ENCODE measurements at places on chromosomes 5 and 9.

DNA sequence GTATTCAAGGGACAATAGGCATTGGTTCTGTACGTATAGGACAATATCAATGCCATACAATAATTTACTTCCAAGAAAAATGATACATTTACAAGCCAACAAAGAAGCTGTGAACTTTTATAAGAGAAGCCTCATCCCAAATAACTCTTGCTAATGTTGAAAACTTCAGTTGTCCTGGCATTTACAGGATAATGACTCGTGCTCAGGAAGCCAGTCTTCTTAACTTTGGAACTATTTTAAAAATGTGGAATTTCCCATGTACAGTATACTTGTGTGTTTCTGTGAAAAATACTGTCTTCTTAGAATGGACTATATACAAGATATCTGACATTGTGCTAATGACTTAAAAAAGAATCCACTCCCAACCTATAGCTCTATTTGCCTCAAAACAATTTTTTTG is 1479.3 kb upstream of the CDH9 start:
- DNase-seq: no peak

DNA sequence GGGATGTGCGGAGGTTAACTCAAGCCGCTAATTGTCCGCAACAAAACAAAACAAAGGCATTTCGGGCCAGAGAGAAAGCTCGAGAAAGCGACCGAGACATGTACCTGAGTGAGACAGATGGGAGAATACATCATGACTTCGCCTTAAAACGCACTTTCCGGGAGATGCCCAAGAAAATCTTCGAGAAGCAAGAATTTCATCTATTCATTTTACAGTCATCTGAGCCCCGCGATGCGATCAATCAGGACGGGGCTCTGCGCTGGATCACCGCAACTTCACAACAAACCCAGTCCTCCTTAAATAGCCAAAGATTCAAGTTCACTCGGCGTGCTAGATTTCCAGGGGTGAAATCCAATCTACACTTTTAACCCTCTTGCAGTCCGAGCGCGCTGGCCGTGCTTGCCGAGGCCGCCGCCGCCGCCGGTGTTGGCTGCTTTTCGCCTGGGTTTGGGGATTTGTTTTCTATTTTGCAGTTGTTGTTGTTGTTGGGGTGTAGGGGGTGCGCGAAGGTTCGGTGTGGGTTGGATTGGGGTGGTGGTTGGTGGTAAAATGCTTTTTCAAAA is 482 bp downstream of the NFIB start:
- no peak for DNase-seq

DNA sequence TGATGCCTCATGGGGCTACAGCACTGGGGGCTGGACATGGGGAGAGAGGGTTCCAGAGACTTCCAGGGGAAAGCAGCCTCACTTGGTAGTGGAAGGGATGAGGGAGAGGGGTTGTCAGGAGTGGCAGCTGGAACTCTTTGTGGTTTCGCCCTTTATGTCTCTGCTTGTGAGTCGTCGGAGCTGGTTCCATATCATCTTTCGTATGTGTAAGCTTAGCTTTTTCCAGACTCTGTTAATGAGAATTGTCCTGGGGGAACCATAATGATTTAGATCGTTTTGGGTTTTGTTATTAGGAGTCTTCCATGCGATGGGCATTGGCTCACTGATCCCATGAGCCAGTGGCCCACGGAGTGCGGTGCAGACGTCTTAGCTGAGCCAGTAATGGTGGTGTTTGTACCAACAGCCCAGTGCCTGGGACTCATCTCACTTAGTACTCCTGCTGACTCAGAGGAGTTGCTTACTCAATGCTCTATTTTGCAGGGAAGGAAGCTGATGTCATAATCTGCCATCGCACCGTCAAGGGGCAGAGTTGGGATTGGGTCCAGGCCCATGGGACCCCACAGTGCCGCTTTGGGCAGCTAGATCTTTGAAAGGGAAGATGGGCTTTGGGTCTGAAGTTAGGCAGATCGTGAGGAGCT is 48.5 kb downstream of the NEK6 start:
- DNase-seq: no peak

DNA sequence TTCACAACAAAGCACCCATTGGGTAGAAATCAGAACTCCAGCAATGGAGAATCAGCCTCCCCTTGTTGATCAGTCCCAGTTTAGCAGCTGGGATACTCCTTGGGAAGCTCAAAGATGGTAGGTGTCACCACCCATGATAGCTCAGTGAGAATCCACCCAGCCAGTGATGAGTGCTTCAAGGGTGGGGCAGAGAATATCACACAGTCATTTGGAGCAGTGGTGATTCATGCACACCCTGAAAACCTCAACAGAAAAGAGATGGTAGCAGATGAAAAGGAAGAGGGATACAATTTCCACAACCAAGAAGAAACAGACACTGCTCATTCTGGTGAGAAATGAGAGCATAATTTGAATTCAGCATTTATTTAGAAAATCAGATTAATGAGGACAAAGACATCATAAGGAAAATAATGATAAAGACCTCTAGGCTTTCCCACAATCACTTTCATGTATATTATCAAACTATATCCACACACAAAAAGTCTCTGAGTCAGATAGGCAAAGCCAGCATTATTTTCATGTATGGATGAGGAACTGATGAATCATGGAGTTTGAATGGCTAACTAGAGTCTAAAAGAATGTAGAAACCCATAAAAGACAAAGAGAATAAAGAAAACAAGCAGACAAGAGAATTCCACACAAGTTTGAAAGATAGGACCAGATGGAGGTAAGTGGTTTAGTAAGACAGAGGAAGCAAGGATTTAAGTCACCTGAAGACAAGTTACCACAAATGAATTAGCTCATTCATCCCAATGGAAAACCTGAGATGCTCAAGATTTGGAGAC is 82.9 kb downstream of the FEM1C start:
- no peak for DNase-seq

- DNase-seq: no peak
Observed at GRCh38 chr9:134509281-134509680, 132.3 kb upstream of the COL5A1 start.

GRCh38 chr5:123450640-123451039 is 27.4 kb upstream of the CEP120 start:
- DNase-seq: no peak

GRCh38 chr9:84501587-84501986 is 161.0 kb upstream of the SLC28A3 start:
- no peak for DNase-seq

DNA sequence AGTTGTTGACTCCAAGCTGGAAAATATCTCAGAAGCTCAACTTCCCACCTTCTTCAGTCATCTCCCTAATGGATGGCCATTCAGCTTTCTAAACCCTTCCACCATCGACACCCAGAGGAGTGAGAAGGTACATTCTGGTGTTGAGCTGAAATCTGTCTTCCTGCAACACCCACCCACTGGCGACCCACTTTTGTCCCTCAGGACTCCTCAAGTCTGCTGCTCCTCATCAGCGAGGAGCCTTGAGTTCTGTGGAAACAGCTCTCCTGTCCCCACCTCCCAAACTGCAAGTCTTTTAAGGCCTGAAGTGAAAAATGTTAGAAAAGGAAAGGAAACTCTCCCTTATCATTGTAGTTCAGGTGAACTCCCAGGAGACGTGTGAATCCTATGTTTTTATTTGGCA is 111.5 kb upstream of the HAND1 start:
- no peak for DNase-seq

GRCh38 chr5:79454043-79454442 is 59.9 kb downstream of the HOMER1 start:
- DNase-seq: no peak

GRCh38 chr5:77983482-77984199 is 207.5 kb upstream of the TBCA start:
- DNase-seq: no peak

- no peak for DNase-seq
Observed at GRCh38 chr5:78776637-78777036, 128.1 kb upstream of the LHFPL2 start.

GRCh38 chr9:130058887-130059286 is 5.2 kb downstream of the GPR107 start:
- DNase-seq: no peak

DNA sequence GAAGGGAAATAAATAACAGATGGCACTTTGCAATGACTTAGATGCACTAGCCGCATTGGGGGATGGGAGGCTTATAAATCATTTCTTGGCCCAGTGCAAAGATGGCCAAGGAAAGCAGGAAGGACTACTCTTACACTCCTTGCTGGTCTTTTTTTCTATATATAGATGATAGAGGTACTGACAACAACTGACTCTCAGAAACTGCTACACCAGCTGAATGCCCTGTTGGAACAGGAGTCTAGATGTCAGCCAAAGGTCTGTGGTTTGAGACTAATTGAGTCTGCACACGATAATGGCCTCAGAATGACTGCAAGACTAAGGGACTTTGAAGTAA is 1.7 kb downstream of the CCNG1 start:
- no peak for DNase-seq

DNA sequence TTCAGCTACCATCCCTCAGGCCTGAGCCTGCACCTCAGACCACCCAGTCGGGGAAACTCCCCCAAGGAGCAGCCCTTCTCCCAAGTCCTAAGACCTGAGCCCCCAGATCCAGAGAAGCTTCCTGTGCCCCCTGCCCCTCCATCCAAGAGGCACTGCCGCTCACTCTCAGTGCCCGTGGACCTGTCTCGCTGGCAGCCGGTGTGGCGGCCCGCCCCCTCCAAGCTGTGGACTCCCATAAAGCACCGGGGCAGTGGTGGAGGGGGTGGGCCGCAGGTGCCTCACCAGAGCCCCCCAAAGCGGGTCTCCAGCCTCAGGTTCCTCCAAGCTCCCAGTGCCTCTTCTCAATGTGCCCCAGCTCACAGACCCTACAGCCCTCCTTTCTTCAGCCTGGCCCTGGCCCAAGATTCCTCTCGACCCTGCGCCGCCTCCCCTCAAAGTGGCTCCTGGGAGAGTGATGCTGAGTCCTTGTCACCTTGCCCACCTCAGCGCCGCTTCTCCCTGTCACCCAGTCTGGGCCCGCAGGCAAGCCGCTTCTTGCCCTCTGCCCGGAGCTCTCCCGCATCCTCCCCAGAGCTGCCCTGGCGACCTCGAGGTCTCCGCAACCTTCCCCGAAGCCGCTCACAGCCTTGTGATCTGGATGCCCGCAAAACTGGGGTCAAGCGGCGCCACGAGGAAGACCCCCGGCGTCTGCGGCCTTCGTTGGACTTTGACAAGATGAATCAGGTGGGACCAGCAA is 7.0 kb downstream of the FAM53C start:
- DNase-seq: no peak

- DNase-seq: no peak
Observed at GRCh38 chr9:21812946-21813568, 10.6 kb downstream of the MTAP start.

Measured in cortex of kidney (tissue), 1 donor.